ENCODE measurements at places on chromosomes 7 and 10.

DNA sequence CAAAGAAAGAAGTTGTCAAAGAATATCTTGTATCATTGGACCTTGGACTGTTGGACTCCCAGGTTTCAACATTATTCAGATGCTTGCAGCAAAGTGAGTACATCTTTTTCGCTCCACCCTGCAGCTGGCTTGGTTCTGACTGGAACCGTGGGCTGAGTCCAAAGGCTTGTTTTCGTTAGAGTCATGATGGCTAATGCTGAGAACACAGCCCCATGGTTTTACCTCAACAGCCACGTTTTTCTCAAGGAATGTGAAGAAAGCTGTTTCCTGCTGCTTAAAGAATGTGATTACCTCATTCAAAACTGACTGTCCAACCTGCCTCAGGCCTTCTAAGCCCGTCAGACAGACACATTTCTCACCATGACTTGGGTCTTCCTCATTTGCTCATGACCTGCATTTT is 69.5 kb downstream of the STEAP1B start:
- DNase-seq: no peak

- DNase-seq: no peak
These were observed 8.6 kb upstream of the ADRB1 start for GRCh38 chr10:114034923-114035645.

GRCh38 chr10:26463986-26464385 is 25.8 kb downstream of the APBB1IP start:
- no peak for DNase-seq

GRCh38 chr7:977326-978048 is 2.1 kb upstream of the COX19 start:
- DNase-seq: no peak

DNA sequence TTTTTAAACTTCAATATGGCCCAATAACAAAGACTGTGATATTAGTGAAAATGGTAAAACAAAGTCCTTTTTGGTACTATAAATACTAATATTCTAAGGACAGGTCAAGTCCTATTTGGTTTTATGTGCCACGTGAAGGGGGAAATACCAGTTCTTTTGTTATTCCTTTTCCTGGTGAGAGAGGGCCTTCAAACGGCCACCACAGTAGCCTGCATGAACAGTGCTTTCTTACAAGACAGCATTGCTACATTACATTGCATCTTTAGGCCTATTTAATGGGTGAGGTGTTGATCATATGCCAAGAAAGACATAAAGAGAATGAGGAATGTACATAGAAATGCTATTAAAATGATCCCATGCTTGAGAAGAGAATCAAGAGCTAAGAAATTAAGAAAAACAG is 214.8 kb downstream of the LRRTM3 start:
- no peak for DNase-seq

GRCh38 chr7:108468246-108468645 is 12.0 kb upstream of the NRCAM start:
- DNase-seq: no peak

GRCh38 chr7:15874774-15875173 is 188.3 kb upstream of the MEOX2 start:
- DNase-seq: no peak

DNA sequence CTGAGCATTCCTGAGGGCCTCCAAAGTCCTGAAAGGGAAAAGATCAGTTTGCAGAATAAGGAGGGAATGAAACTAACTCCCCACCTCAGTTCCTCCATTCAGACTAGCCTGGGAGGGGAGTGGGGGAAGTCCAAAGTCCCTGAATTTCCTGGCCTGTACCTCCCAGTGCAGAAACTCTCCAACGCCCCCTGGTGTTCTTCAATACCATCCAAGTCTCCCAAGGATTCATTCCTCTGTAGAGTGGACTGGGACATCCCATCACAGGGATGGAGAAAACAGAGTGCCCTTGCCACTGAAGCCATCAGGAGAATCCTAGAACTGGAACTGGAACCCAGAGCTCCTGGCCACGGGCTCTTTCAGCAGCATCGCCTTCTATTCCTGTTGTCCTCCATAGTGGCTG is 1.6 kb upstream of the COL13A1 start:
- no peak for DNase-seq

- DNase-seq: no peak
These were observed 127.8 kb downstream of the HDAC9 start for GRCh38 chr7:18623389-18623788.

DNA sequence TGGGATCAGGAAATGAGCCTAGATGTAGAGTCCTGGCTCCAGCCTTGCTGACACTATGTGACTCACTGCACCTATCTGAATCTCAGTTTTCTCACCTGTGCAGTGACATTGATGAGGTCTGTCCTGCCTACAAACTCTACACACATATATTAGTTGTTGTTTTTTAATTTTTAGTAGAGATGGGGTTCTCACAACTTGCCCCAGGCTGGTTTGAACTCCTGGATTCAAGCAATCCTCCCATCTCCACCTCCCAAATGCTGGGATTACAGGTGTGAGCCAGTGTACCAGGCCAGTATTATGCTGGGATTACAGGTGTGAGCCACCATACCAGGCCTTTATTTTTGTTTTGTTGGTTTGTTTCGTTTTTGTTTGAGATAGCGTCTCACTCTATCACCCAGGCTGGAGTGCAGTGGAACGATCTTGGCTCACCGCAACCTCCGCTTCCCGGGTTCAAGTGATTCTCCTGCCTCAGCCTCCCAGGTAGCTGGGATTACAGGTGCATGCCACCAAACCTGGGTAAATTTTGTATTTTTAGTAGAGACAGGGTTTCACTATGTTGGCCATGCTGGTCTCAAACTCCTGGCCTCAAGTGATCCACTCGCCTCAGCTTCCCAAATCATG is 11.8 kb upstream of the DDIT4 start:
- no peak for DNase-seq

GRCh38 chr10:7789390-7789789 is 1.4 kb downstream of the ATP5F1C start:
- peak; percentile 6 for DNase-seq

DNA sequence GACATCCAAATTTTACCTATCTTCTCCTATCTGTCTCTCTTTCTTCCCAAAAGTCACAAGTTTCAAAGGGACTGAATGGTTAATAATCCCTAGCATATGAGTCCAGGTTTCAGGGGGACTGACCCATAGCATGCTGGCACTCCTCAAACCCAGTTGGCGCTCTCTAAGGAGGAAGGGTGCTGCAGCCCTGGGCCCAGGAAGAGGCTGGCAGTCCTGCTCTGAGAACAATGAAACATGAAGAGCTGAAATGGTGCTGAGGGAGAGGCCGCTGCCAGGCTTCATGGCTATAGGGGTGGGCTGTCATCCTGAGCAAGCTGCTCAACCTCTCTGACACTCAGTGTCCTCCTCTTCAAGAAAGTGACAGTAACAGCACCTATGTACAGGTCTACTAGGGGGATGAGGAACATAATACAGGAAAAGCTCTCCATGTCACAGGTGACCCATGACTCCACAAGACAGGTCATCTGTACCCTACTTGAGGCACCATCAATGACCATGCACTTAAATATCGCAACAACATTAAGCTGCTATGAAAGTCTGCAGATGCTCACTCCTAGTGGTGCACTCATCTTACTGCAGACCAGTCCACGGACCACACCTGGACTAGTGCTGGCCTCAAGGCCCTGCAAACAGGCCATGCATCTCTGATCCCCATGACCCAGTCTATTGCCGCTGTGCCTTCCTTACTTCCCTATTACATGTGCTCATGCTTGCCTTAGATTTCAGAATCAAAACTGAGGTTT is 17.0 kb downstream of the COBL start:
- no peak for DNase-seq

- DNase-seq: no peak
These were observed 633.4 kb downstream of the PARD3 start for GRCh38 chr10:34181553-34182300.

GRCh38 chr7:118000480-118001202 is 127.4 kb upstream of the CTTNBP2 start:
- no peak for DNase-seq

DNA sequence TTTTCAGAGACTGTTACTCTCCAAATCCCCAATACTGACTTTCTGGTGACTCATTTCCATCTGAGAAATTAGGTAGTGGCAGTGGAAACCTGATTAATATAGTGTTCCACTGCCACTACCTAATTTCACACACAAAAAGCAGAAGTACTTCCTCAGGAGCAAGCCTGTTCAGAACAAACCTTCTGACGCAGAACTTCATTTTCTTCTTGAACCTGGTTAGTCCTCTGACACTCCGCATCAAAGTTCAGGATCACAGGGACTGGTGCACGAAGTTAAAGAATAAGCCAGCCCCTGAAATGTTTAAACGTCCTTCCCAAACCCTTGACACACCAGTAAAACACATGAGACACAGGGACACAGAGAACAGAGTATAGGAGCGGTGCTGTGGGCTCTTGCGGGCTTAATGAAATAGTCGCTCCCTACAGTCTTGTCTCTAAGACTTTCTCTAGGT is 4.4 kb downstream of the WDR91 start:
- no peak for DNase-seq

Data from CD4-positive, alpha-beta T cell treated with Interleukin-10 for 1 hour (primary cell).